ENCODE measurements at places on chromosomes 11 and 22.
A peak's percentile ranks its signal among the peaks of the same experiment; 100 is the strongest.

DNA sequence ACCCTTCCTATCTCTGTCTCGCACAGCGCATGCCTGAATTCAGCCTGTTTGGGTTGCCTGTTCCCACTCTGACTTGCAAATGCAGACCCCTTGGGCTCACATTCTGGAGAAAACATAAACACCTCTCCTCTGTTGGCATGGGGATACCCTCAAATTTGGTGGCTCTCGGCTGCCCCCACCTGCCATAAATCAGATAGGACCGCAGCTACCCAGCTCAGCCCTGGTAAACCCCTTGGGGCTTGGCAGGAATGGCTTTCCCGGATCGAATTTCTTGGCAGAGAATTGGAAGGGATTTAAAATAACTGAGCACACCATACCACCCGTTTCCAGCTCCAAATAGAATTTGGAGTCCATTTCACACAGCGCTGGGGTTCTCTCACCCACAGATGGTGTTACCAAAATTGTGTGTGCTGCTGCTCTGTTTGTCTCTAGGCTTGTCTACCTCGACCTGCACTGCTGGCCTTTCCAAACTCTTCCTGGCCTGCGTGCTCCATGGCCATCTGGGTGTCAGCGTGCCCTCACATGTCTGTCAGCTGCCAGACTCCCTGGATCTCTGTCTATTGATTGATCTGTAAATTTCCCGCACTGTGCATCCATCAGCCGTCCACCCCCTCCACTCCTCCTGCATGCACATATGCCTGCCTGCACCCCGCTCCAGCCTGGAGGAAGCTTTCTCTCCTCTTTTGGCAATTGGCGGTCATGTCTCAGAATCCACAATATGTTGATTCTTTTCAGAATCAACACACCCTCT is 134.0 kb downstream of the NTM start:
- no peak for DNase-seq

- peak; percentile 45 for DNase-seq
Observed at GRCh38 chr11:103608566-103608965, 427.9 kb upstream of the DDI1 start.

DNA sequence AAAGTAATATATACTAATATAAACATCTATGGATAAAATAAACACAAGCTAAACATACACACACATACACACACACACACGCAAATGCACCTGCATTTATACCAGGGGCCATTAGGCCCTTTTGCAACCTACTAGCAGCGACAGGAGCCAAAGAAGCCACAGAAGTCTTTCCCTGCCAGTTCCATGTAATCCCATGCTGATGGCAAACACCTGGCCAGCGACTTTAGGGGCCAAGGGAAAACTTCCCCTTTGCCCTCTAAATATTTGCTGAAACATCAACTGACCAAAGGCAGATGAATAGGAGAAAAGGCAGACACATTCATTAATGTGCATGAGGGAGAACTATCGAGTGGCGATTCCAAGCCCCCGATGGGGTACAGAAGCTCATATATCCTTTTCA is 14.8 kb upstream of the P2RY2 start:
- no peak for DNase-seq

DNA sequence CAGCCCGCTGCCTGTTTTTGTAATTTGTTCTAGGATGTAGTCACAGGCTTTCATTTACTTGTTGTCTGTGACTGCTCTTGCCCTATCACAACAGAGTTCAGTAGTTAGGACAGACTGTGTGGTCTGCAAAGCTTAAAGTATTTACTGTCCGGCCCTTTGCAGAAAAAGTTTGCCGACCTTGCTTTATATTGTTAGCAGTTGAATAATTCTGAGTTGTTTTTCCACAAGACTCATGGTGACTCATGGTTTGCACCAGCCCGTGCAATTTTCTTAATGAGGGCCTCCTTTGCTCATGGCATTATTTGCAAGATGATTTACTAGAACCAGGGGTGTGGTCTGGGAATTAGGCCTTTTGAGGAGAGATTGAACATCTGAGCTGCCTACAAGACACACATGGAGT is 110.6 kb downstream of the SCN3B start:
- peak; percentile 62 for DNase-seq

DNA sequence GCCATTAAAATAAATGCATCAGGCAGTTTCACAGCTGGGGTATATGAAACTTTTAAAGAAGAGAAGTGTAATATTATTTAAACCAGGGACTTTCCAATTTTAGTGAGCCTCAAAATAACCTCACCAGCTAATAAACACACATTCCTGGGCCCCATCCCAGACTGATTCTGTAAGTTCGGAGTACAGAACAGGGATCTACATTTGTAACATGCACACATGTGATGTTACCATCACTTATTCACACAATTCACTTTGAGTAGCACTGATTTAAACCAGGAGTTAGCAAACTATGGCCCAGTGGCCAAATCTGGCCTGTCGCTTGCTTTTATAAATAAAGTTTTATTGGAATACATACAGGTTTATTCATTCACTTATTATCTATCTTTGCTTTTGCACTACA is 62.0 kb downstream of the STK33 start:
- DNase-seq: no peak

GRCh38 chr11:96149743-96150555 is 193.0 kb downstream of the MAML2 start:
- peak; percentile 58 for DNase-seq

DNA sequence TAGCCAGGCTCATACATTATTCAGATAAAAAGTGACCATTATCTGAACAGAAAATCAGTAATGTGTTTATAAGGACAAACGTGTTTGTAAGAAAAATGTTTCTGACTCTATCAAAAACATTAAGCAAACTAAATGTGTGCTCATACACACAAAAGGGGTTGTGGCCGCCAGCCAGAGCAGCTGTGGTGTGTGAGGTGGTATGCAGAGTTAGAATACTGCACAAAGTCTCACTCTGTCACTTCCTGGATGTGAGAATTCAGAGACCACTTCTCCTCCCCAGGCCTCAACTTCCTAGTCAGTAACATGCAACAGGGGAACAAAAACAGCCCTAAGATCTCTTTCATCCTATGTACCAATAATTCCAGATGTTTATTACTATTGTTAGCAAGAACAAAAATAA is 9.4 kb downstream of the OR5B21 start:
- DNase-seq: peak; percentile 46

GRCh38 chr11:120657306-120658070 is 145.9 kb downstream of the GRIK4 start:
- no peak for DNase-seq

GRCh38 chr11:19646308-19646707 is 66.3 kb upstream of the NAV2 start:
- no peak for DNase-seq

DNA sequence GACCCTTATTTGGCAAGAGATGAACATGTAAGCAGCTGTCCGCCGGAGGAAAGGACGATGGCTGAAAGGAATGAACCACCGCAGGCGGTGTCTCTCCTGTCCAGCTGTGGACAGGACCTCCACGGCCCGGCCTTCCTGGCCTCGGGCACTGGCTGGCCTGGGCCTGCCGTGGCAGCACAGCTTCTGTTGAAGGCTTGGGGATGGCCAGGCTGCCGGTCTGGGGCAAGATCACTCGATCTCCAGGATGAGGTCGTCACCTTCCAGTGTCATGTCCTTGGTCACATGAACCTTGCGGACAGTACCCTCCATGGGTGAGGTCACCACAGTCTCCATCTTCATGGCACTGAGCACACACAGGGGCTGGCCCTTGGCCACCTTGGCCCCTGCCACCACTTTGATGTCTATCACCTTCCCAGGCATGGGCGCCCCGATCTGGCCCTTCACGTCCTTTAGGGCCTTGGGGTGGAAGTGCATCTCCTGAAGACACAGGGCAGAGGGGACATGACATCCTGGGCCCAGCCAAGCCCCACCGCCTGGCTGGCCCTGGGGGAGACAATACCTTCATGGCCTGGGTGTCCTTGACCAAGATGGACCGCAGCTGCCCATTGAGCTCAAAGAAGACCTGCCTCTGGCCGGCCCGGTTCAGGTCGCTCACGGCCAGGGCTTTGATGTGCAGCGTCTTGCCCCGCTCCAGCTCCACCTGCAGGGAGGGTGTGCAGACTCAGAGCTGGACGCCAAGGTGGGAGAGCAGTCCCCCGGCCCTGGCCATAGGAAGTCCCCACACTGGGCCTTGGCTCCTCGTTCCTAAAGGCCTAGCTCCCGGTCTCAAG is 5.6 kb downstream of the RCE1 start:
- no peak for DNase-seq

GRCh38 chr22:22164541-22165272 is 79.9 kb upstream of the VPREB1 start:
- DNase-seq: no peak

GRCh38 chr22:44659140-44659539 is 42.9 kb upstream of the PRR5 start:
- DNase-seq: no peak

GRCh38 chr22:39809772-39810557 is 83.6 kb downstream of the ENTHD1 start:
- no peak for DNase-seq

DNA sequence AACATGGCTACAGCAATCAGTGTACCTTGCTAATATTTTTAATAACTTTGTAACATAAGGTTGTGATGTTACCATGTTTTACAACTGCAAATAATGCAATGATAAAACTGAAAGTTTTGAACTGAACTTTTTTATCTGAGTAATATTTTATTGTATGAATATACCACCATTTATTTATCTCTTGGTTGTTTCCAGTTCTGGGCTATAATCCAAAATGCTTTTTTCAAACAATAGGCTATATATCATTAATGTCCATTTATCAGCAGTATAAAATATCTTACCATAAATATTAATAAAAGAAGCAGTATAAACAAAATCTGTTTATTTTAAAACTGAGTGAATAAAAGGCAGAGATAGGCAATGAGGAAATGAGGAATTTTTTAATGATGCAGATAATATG is 63.3 kb downstream of the SIK3 start:
- DNase-seq: no peak

DNA sequence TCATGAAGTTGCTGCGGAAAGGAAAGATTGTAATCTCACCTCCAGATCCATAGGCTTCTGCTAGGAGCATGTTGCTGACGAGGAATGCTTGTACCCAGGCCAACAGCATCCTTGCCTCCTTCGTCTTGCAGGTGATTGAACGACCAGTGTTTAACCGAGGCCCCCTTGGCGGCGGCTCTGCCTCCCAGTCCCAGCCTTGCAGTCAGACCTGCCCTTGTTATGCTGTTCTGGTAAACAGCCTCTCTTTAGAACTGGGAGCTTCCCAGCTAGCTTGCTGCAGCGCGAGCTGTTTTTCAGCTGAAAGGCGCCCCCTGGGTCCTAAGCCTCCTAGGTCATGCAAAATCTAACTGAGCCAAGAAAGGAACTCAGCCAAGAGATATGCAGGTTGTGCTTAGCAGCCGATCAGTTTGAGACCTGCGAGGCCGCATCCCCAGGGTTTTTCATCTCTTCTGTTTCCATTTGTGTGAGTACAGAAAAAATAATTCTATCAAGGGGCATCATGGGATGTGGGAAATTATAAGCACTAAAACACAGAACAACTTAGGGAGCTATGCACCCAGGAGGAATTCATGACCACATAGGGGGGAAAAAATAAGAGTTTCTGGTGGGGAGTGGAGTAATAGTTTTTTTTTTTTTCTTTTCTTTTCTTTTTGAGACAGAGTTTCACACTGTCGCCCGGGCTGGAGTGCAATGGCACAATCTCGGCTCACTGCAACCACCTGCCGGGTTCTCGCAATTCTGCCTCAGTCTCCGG is at the start of gene PIK3IP1:
Gene PIK3IP1 (minus strand): TSS at position 253 of the 754 bp plus-strand sequence. CDS start 144 bp downstream, at position 109.
- DNase-seq: peak; percentile 89

- no peak for DNase-seq
Observed at GRCh38 chr11:11899401-11899800, 57.6 kb downstream of the USP47 start.

DNA sequence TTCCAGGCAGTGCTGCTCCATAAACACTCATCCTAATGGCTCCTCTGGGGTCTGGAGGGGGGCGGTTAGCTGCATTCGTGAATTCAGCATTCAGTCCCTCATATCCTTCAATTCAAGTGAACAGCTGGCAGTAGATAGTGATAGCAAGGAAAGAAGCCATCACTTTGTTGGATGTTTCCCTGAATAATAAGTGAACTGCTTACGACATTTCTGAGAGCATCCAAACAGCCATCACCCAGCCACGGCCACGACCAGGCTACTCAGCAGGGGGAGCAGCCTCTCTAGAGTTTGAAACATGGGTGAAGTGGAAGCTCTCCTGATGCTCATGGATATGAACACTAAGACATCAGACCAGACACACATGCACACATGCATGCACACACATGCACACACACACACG is 163.6 kb downstream of the NTM start:
- no peak for DNase-seq

- no peak for DNase-seq
Observed at GRCh38 chr11:71213696-71214552, 38.5 kb downstream of the SHANK2 start.

GRCh38 chr11:87820011-87820410 is 355.2 kb downstream of the RAB38 start:
- DNase-seq: no peak

- DNase-seq: no peak
Observed at GRCh38 chr22:40400159-40400558, 29.8 kb downstream of the SGSM3 start.

DNA sequence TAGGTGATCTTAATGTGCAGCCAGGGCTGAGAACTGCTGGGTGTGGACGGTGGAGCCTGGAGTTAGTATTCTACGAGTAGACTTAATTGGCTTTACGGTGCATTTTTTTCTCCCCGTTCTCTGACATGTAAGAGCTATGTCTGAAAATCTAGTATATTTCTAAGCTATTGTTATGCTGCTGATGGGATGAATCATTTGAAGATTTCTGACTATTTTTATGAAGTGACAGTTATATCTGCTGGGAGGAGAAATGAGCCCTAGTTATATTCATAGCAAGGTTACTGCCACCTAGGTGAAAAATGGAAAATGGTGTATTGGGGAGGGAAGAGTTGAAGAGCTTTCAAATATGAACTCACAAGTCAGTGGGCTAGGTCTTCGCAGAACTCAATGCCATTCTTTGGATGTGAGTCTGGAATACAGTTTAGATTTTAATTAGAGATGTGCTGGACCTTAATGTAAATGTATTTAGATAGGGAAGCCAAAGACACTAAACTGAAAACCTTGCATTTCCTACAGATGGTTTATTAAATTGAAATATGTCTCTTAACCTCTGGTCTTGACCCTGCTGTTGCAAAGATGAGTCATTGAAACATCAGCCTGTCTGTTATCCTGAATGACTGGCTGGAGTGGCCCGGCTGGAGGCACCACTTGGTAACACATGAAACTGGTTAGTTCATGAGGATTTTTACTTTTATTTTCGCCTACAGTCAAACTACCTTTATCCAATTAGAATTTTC is 293.7 kb downstream of the DDX10 start:
- peak; percentile 51 for DNase-seq

GRCh38 chr11:12461516-12461915 is 84.1 kb downstream of the PARVA start:
- DNase-seq: no peak

GRCh38 chr11:128889657-128890213 is 1.4 kb upstream of the KCNJ5 start:
- no peak for DNase-seq

GRCh38 chr22:22463855-22464540 is 44.5 kb downstream of the ZNF280B start:
- DNase-seq: peak; percentile 78
